ENCODE measurements at places on chromosomes 13 and 19.

DNA sequence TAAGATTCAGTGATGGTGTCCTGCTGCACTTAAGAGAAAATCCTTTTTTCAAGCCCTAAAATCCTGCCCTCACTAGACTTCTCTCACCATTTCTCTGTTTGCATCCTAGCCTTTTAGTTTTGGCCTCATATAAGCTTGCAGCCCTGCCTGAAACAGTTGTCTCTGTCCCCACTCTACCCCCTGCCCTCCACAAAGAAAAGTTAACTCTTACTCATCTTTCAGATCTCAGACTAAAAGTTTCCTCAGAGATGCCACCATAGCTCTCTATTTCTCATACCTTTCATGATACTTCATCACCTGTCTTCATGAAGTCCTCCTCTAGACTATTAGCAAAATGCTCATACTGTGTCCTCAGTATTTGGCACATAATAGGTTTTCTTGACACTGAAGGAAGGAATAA, 33.1 kb downstream of the ITM2B start:
- DNase-seq: no peak

- DNase-seq: no peak
These were observed 32.2 kb downstream of the MAU2 start for GRCh38 chr19:19352823-19353222.

GRCh38 chr13:44271031-44271455, 102.6 kb upstream of the SERP2 start:
- DNase-seq: no peak

- DNase-seq: no peak
These were observed 16.5 kb downstream of the IQCN start for GRCh38 chr19:18257503-18258470.

DNA sequence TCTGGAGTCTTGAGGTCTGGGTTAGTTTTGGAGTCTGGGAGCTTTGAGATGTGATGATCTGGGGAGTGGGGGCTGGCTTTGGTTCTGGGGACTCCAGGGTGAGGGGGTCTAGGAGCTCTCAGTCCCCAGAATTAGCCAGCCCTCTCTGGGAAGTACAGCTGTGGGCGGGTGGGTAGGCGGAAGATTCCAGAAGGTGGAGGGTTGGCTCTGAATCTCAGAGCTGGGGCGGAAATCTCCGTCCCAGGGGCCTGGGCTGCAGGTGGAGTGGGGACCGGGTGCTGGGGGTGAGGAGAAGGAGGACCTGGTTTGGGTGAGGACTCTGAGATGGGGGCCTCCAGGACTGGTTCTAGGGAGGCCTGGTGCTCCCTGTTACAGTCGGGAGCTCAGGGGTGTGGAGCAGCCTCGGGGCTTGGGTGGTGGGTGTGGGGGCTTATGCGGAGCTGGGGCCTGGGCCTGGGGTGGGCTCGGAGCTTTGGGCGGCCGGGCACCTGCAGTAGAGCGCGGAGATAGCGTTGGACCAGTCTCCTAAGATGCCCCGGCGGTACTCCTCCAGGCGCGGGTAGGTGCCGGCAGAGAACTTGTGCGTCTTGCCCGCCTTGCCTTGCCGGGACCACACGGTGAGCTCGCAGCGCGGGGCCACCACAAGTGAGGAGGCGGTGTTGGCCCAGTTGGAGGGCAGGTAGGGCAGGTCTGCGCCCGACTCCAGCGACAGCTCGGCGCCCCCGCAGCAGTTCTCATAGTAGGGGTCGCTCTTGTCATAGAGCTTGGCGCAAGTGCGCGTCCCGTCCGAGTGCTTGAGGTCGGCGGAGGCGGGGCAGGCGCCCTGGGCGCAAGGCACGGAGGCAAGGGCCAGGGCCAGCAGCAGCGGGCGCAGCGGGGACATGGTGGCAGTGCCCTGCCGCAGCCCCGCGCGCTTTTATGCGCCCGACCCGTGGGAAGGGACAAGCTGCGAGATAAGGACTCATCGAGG, at the start of gene SYCN:
SYCN (minus strand) TSS at position 892 of the 970 bp plus-strand sequence; CDS start at position 883, 9 bp downstream.
- no peak for DNase-seq

- DNase-seq: no peak
These were observed 60.1 kb downstream of the UFM1 start for GRCh38 chr13:38409771-38410170.

- no peak for DNase-seq
These were observed 21.7 kb upstream of the PCDH8 start for GRCh38 chr13:52870143-52870542.
